ENCODE measurements at places on chromosomes 2 and 18.

DNA sequence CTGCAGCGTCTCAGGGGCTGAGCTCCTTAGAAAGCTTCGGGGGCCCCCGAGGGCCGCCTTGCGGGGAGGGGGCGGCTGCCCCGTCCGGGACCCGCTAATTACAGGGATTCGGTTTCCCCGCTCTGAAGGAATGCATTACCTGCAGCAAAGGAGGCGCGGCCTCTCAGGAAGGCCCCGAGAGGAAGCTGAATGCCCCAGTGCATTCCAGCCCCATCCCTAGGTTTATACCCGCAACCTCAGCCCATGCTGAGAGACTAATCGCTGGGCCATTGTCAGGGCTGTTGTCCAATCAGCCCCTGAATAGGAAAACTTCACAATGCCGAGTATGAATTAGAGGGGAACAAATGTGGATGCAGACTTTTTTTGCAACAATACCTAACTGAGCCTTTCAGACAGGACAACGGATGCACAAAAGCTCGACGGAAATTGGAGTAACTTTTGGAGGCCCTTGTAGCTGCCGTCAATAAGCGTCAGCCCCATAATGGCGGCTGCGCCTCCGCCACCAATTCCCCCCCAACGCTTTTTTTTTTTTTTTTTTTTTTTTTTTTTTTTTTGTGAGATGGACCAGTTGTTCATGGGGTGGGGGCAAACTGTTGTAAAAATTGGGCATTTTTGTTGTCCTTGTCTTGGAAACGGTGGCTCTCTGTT, 138.6 kb upstream of the SIX3 start:
- DNase-seq, result no peak

DNA sequence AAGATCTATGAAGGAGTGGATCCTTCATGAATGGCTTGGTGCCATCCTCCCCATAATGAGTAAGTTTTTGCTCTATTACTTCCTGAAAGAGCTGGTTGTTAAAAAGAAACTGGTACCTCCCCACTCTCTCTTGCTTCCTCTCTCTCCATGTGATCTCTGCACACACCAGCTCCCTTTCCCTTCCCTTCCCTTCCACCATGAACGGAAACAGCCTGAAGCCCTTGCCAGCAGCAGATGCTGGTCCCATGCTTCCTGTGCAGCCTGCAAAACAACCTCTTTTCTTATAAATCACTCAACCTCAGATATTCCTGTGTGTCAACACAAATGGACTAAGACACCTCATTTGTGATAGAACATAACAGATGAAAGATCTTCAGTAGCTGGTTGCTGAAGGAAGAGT, 303.5 kb upstream of the ACVR2A start:
- DNase-seq, result no peak

GRCh38 chr2:119697290-119698020, 18.5 kb downstream of the TMEM177 start:
- DNase-seq, result no peak

- DNase-seq, result peak; percentile 19
These were observed 22.6 kb downstream of the MTX2 start for GRCh38 chr2:176291809-176292283.

GRCh38 chr18:9705183-9705829, 2.8 kb upstream of the RAB31 start:
- no peak for DNase-seq

GRCh38 chr2:61379521-61379920, 91.4 kb downstream of the USP34 start:
- no peak for DNase-seq

DNA sequence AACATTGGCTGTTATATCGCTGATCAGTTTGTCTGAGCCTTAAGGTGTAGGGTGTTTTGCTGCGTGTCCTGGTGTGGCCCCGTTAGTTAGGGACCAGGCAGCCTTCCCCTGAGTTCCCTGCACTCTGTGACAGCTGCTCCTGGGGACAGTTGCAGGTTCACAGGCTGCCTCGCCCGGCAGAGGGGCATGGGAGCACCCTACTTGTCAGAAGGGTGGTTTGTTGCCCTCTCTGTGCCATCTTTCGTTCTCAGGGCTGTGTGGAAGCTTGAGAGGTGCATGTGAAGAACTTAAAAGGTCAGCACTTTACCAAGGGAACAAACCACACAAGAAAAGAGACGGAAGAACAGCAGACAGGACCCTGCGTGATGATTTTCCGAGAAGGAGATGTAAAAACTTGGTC, 159.6 kb downstream of the LDLRAD4 start:
- no peak for DNase-seq

DNA sequence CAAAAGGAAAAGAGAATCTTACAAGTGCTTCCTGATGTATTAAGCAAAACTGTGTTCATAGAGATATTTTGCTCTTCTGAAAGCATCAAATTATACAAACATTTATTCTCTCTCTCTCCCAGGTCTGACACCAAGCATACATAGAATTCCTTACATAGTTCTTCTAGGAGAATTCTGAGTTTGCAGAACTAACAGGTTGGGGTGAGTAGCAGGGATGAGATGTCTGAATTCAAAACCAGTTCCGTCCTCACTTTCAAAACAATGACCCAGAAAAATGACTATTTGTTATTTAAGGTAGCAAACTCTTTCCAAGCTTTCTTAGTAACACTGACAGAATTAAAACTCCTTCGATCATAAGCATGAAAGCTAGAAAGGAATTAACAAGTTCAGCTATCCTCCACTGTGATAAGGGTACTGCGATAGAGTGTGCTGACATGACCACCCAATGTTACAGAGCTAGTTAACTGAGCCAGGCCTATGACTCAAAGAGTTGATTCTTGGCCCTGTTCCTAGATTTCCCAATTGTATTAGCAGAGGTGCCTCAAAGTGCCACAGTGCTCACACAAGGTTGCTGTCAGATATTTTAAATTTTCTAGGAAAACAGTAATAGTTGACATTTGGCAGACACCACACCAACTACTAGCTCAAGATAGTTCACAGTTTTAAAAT, 85.8 kb upstream of the SETBP1 start:
- no peak for DNase-seq

- DNase-seq, result no peak
These were observed 7.2 kb downstream of the STK36 start for GRCh38 chr2:218679119-218679518.

GRCh38 chr2:235332240-235332890, 161.5 kb upstream of the AGAP1 start:
- DNase-seq, result no peak

DNA sequence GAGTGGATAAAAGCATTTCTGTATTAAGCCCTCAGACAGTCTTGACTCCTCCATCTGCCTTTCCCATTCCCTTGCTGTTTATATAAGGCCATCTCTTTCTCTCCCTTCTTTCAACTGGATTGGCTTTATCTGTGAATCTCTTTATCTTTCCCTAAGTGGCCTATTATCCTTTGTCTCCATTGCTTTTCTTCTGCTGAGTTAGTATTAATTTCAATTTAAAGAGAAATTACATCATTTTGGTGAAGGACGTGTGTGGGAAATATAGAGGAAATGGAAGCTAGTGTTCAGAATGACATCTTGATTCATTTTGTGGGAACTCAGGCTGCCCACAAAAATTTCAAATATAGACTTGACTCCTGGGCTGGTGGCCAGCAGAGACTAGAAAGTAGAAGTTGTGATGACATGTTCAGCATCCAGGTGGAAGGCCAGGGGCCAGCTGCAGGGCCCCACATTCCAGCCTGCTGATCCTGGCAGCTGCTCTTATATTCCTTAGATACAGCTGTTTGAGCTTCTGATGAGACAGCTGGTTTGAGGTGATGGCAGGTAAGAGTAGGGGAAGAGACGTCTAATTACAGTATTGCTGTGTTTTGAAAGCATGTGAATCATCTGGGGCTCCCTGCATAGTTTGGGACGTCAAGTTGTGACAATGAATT, 52.3 kb downstream of the DIS3L2 start:
- no peak for DNase-seq

GRCh38 chr2:173948198-173948597, 17.0 kb downstream of the SP3 start:
- DNase-seq, result no peak

GRCh38 chr18:55243857-55244256, 284.6 kb upstream of the CCDC68 start:
- no peak for DNase-seq

GRCh38 chr2:100703213-100703612, 116.7 kb upstream of the NPAS2 start:
- no peak for DNase-seq

GRCh38 chr18:62728254-62728653, 12.9 kb downstream of the PHLPP1 start:
- no peak for DNase-seq

DNA sequence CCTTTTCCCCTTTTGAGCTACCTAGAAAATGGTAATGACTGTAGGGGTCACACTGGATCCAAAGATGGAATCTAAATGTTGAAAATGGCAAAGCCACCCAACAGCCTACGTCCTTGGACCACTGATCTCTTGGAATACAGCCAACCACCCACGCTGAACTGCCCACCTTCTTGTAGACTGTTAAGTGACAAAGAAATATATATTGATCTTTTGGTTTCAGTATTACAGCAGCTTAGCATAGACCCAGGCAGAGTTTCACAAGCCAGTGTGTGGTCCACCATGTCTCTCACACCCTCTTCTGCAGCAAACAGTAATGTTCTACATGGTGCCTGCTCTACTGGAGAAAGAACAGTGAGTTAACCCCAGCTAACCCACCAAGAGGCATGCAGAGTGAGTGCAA, 20.2 kb downstream of the CACNB4 start:
- no peak for DNase-seq

DNA sequence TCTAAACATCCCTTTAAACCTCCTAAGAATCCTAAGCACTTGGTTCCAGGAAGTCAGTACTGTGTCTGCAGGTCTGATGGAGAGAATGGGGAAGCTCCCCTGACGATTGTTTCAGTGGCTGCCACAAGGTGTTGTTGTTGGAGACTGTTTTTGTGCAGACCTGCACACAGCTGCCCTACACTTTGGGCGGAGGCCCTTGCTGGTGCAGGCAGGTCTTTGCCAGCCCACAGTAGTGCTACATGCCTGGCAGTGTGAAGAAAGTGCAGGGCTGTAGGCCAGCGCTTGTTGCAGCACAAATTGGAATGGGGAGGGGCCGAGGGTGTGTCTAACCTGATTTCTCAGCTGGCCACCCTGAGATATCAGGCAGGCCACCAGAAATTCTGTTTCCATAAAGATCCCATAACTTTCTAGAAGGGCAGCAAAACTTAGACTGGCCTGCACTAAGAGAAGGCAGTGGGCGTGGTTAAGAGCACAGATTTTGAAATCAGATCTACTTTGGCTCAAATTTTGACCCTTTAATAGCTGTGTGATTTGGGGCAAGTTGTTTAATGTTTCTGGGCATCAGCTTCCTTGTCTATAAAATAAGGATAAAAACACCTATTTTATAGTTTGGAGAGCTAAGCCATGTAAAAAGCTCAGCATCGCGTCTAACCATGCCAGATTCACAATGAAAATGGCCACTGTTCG, 83.7 kb upstream of the SLC1A4 start:
- DNase-seq, result no peak

GRCh38 chr2:199310771-199311585, 146.8 kb downstream of the SATB2 start:
- no peak for DNase-seq

DNA sequence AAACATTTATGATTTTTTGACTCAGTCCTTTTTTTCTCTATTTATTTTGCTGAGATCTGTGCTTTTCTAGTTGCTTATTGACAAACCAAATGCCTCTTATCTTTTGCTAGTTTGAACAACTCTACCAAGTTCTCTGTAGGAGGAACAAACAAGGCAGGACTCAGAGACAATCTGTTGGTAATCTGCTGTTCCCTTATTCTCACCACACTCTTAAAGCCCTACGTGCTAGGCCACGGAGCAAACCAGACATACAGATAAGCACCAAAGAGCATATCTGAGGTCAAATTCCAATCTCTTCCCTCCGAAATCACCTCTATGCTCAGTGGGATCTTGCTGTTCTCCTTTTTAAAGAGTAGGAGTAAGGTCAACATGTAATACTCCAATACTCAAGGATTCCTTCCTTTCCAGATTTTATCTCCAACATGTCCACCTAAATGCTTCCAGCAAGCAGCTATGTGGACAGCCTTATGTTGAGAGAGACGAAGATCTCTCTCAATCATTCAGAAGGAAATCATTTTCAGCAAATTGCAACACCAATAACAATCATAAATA, 18.4 kb downstream of the FN1 start:
- DNase-seq, result no peak

GRCh38 chr2:70816726-70817125, 3.7 kb downstream of the CLEC4F start:
- DNase-seq, result no peak

DNA sequence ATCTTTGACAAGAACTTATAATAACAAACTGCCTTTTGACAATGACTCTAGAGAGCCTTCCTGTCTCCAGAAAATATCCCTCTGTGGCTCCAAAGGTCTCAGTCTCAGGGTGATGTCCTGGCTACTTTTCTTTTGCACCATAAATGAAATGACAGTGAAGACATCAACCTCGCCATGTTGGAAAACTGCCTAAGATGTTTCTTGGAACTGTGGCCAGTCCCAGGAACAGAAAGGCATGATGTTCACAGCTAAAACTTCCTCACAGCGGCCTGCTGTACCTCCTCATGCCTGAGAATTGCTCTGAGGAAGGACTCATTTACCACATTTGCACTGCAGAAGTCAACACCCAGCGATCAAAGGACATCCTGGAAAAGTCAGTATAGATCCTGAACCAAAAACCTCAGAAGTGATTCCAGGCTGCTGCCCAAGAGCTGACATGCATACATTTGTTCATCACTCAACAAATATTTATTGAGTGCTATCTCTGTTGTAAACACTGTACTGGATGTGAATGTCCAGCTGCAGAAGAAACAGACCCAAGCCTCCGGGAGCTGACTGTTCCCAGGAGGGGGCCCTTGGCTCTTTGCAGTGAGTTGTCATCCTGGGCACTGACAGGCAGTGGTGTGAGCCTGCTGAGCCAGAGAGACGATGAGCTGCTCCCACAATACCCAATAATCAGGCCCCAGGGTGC, 64.3 kb upstream of the ACSL3 start:
- no peak for DNase-seq

GRCh38 chr18:71326826-71327225, 1038.0 kb downstream of the SOCS6 start:
- DNase-seq, result no peak

DNA sequence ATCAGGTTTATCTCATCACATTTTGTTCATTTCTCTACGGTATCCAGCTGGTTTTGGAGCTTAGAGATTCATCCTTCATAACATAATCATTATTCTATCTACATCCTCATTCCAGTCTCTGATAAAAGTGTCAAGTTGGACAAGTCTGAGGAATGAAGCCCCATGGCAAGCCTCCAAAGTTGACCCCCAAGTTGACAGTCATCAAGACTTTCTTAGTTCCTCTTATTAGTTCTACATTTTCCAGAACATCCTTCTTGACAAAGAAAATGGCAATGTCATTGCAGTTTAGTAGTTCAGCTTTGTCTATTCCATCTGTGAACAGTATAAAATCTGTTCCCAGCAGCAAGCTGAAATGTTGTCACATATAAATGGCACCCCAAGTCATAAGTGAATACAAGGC, 4.5 kb upstream of the TMSB10 start:
- DNase-seq, result no peak
